ENCODE measurements at places on chromosomes 13 and 19. TPM values are rescaled to one million over a fixed set of nuclear protein-coding genes. Genes with fewer than 3 reads are reported as not detected.

DNA sequence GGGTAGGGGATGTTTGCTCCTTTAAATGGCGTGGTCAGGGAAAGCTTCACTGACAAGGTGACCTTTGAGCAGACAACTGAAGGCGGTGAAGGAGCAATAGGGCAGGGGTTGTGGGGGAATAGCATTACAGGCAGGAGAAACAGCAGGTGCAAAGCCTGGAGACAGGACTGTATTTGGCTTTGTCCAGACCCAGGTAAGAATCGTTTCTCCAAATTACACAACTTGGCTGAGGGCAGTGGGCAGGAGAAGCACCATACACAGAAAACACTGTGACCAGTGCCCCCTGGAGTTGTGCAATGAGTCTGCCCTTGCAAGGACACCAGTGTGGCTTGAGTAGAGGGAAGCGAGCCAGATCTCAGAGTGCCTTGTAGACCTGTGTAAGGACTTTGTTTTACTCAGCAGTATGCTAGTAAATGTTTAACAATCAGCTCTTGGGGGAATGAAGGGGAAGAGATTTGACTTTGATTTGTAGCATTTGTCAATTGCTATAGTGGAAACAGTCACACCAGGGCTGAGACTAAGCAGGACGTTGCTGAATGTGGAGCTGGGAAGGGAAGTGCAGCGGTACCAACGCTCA lies 360.0 kb downstream of the DCT start:
- DNase-seq, result no peak

DNA sequence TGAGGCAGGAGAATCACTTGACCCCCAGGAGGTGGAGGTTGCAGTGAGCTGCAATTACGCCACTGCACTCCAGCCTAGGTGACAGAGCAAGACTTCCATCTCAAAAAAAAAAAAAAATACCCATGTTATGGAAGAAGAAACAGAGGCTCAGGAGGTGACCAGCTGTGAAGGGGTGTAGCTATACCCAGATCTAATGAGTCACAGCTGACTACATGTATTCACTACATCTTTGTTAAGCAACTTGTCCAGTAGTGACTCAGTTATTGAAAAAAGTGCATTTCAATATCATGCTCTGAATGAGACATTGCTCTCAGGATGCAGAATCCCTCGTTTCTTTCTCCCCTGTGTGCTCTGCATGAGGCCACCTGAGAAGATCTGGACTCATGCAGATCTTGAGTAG lies 16.1 kb upstream of the SPART start:
- peak; percentile 80 for DNase-seq

- no peak for DNase-seq
Measured at GRCh38 chr19:50497022-50497405, 14.0 kb downstream of the JOSD2 start.

GRCh38 chr19:49422407-49423070 lies 702 bp downstream of the PTH2 start:
- DNase-seq, result no peak

DNA sequence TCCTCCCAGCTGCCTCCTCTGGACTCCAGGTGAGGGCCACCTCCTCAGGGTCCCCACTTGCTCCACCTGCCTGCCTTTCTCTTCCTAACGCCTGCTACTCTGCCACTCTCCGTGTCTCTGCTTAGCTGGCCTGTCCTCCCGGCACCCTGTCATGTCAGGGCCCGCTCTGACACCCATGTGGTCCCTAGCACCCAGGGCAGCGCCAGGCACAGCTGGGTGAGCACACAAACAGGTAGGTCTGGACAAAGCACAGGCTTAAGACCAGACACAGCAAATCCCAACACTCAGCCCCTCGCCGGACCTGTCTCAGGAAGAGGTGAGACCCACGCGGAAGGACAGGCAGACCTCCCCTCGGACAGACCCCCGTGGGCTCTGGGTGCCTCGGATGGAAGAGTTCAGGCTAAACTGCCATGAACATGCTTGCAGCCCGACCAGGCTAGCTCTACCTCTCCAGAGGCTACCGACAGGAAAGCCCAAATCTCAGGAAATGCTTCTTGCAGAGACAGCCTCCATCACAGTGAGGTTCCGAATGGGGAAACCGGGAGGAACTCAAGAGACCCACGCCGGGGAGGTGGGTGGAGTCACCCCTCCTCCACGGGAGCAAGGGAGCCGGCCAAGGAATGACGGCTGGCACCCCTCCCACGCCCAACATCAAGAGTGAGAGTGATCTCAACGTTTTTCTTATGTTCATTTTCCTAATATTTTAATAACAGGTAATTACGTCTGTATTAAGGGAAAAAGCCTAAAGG lies 12.5 kb downstream of the ZNF787 start:
- DNase-seq, result no peak

GRCh38 chr13:76886292-76887075 lies at the start of gene KCTD12:
Gene KCTD12, minus strand, starts transcription at chr13:76886405. Its CDS starts 257 bp downstream, at chr13:76886148.
- peak; percentile 72 for DNase-seq

DNA sequence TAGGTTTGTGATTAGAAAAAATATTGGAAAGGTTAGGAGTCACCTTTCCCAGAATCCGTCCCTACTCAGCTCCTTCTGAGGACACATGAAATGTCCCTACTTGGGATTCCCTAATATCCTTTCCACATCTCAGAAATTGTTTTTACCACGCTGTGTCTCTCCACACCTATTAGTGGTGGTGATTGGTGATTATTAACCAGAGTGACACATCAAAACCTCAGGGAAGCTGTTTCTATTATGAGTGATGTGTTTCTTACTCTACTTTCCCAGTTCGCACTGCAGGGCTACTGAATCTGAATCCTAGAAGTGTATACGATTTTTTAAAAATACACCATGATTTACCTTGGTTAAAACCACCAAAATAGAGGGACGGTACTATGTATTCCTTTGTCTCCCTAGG lies 460.8 kb downstream of the TBC1D4 start:
- no peak for DNase-seq

GRCh38 chr13:94993616-94994015 lies 281.3 kb upstream of the SOX21 start:
- no peak for DNase-seq

DNA sequence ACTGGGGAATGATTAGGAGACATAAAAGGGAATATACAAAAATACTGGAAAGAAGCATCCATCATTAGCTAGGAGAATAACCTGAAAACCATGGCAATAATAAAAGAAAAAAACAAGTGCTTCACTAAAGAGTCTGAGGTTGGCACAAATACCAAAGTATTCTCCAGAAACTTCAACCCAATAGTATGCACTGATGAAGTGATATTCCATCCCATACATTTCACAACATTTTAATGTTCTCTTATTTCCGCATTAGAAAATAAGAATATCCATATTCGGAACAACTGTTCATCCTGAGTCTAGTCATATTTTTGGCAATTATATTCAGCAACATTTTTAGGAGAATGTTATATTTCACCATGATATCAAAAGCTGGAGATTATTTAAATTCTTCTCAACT lies 116.2 kb downstream of the POSTN start:
- no peak for DNase-seq

GRCh38 chr19:45138303-45138751 lies 22.5 kb downstream of the NKPD1 start:
- no peak for DNase-seq

DNA sequence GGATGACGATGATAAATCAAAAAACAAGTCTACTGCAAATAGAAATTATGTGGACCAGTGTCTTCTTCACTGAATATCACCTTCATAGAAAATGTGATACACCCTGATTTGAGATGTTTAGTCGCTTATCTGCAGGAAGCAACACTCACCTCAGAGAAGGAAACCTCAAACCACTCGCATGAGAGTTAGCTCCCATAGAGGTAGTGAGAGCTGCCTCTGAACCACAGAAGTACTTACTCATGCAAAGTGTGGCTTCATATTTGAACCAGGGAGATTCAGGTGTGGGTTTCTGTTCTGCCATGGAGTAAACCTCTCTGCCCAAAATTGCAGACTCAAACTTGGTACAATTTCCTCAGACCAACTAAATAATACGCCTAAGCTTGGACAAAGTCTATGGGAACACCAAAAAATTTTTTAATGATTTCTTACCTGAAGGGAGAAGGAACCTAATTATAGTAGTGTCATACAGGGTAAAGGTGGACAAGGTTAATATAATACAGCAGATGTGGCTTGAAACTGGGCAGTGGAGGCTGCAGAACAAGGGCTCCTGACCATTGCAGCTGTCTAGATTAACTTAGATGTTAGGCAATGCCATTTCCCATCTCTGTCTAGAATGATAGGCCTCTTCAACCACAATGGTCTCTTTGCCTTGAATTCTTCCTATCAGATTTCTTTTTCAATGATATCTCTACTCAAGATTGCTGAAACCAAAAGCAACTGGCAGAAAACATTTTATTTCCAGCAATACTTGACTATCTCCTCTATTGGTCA lies 29.6 kb upstream of the RCBTB2 start:
- no peak for DNase-seq

TNFSF9 gene
- 6.2 TPM for total RNA-seq

CYP2S1 gene
- not detected for total RNA-seq

MEIOSIN gene
- not detected for total RNA-seq

EHD2 gene
- total RNA-seq, result 104 TPM

APC2 gene
- 0.23 TPM for total RNA-seq

NXNL1 gene
- not detected for total RNA-seq

Measured in MCF 10A (cell line).